ENCODE measurements at places on chromosomes 7 and 10. TPM values are rescaled to one million over a fixed set of nuclear protein-coding genes. Genes with fewer than 3 reads are reported as not detected.
A peak's percentile ranks its signal among the peaks of the same experiment; 100 is the strongest.

Gene GPR85
- not detected for total RNA-seq

Gene ZNF511
- total RNA-seq: 48.7 TPM

Gene PLAU
- 0.73 TPM for total RNA-seq

Gene PSD
- 4.4 TPM for total RNA-seq

Gene TRIL
- total RNA-seq: not detected

Gene ADCK2
- 24.2 TPM for total RNA-seq

Gene C10orf88
- 9.2 TPM for total RNA-seq

Gene SHTN1
- total RNA-seq: 0.53 TPM

DNA sequence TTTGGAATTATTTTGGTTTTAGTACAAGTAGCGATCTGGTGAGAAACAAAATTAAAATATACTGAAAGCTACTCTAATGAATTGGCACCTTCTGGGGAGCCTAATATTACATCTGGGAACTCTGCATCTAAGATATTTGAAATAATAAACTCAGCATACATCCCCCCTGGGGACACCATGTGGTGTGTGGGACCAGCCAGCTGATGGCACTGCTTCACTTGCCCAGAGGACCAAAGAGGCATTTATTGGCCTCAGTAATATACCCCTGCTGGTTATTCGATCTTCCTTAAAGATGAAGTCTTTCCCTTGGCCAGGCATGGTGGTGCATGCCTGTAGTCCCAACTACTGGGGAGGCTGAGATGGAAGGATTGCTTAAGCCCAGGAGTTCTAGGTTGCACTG is 195.1 kb upstream of the AUTS2 start:
- DNase-seq: no peak

DNA sequence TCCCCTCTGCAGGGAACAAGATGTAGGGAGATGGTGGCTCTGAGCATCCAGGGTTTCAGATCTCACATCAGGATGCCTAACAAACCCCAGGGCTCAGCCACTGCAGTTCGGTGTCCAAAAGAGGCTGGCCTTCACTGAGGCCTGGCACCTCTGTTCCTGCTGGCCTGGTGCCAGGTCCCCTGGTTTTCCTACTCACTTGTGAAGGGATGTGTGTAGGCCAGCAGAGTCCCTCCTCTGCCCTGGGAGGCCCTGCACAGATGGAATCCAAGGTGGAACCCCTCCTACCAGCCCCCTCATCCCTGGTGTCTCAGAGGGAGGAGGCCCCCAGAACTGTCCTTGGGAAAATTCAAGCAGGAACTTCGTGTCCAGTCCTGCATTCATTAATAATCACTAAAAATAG is 260.6 kb downstream of the CCSER2 start:
- DNase-seq: no peak

- DNase-seq: no peak
Observed at GRCh38 chr10:3025026-3025683, 42.2 kb upstream of the PFKP start.

- no peak for DNase-seq
Observed at GRCh38 chr7:43199371-43200160, 87.1 kb downstream of the HECW1 start.

GRCh38 chr10:62079885-62080559 is 178.5 kb downstream of the ARID5B start:
- DNase-seq: peak; percentile 44

DNA sequence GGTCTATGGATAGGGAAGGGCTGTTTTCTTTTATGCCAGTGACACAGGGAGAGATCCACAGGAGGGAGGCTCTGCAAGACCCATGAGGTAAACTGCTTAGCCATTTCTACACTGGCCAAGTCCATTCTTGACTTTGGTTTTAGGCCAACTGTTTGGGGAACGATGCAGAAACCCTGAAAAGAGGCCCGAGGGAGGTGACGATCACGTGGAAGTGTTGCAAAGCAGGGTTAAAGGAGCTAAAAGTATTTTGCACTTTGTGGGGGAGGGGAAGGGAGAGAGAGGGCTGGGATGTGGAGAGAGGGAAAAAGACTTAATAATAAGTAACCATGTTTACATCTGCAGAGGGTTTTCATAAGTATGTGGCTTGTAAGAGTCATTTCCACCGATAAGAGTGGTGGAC is 239.7 kb downstream of the EMX2 start:
- DNase-seq: no peak

DNA sequence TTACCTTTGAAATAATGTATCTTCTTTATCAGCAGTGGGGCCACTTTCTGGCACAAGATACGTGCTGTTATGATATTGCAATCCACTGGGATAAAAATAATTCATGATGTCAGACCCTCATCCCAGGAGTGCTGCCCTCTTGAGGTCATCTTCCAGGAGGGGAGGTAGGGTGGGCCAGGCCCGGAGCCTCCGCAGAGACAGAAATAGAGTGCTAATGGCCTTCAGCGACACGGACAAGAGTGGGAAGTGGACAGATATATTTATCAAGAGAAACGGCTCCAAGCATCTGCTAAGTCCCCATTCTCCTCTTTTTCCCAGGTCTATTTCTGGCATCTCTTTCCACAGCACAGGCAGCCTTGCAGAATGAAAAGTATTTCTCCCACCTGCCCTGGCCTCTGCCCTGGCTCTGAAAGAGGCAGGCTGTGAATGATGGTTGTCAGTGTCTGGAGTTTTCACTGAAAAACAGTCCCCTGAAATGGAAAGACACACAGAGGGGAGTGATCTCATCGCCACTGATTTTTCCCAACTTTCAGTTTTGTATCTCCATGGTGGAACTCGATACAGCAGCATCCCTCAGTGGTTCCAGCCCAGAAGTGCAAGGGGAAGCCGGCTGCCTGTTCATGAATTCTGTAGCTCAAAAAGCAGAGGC is 251.7 kb upstream of the MYO3A start:
- no peak for DNase-seq

- no peak for DNase-seq
Observed at GRCh38 chr7:25385506-25386136, 157.3 kb upstream of the NPVF start.

DNA sequence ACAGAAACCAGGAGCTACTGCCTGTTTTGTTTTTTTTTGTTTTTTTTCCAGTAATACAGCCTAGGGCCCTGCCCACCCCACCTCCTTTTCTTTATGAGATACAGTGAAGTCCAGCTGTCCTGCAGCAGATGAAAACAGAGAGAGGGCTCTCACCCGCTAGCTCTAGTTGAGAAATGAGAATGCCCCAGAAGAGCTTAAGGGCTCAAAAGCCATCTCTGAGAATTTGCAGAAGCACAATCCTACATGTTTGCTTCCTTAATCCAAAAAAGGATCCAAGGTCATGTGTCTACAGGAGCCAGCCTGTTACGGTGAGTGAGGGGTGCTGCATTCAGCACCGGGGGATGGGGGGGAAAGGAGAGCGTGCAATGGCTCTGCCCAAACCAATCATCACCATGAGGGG is 122.7 kb downstream of the KCNMA1 start:
- no peak for DNase-seq

- DNase-seq: no peak
Observed at GRCh38 chr7:46764100-46764936, 817.6 kb downstream of the TNS3 start.

DNA sequence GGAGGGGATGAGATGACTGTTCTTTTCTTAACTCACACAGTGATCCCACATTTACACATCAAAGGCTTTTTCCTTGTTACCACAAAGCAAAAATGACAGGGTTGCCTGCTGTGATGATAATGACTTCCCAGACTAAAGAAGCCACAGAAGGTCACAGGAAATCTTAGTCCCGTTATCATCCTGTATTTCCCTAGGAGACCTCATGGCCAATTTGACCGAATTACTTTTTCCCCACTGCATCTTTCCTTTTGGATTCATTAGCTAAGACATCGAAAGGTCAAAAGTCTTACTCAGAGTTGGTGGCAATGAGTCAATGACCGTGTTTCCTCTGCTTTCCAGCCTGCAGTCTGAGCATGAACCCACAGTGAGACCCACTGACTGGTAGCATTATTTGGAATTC is 130.1 kb upstream of the INHBA start:
- DNase-seq: no peak

DNA sequence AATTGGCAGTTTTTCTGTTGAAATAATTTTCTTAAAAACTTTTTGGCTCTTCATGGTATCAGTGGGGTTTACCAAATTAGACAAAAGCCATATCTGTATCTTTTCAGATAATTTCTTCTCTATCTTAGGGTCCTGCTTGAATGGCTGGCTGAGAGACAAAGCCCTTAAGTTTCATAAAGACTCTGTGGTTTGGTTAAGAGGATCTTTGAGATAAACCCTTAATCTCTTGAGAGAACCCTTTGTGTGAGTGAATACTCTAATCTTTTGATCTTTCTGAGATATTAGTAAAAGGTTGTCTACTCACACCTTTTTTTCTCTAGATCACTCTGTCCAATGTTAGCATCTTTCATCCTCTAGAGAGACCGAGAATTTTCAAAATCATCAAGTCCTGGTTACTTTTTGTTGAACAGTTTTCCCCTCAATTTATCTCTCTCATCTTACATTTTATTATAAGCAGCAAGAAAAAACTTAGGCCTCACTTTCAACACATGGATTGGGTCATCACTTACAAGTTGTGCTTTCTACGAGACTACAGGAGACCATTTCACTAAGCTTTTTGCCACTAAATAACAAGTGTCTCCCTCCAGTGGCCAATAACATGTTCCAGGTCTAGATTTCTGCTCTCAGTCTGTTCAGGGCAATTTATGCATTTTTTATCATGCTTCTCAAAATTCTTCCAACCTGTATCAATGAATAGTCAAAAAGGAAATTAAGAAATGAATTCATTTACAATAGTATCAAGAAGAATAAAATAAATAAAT is 28.4 kb downstream of the DNAJC9 start:
- DNase-seq: no peak

- DNase-seq: no peak
Observed at GRCh38 chr7:72196176-72196575, 216.0 kb downstream of the CALN1 start.

DNA sequence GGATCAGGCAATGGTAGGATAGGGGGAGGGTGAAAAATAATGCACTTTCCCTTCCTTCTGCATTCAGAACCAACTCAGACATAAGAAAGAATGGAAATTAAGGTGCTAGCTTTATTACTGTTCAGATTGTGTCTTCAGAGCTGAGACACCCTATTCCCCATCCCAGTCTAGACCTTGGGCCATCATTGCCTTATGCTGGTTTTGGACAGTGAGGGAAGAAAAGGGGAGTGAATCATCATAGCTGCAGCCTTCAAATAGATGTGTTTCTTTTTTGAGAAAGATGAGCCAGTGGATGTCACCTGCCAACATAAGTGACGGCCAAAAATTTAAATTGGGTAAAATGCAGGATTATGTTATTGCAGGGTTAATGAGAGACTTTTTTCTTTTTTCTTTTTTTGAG is 27.0 kb upstream of the TOMM7 start:
- no peak for DNase-seq

- peak; percentile 30 for DNase-seq
Observed at GRCh38 chr7:92135052-92135889, 994 bp upstream of the CYP51A1 start.

All from activated CD4-positive, alpha-beta memory T cell treated with anti-CD3 and anti-CD28 coated beads for 36 hours (primary cell).